ENCODE measurements at places on chromosomes 6 and 20.
A peak's percentile ranks its signal among the peaks of the same experiment; 100 is the strongest.

DNA sequence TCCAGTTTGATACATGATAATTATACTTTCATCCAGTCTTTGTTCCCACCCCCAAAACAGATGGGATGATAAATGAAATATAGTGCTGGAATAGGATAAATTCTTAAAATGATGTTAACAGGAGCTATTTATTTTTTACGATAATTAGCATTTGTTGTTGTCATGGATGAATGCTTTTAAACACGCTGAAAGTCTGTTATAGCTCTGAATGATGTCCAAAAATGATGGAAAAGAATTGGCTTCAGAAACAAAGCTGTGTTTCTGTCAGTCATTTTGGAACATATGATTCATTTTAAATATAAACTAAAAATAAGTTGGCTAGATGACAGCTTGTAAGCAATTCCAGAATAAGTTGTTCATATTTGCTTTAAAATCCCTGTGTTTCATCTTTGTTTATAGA, 237.4 kb downstream of the GRIK2 start:
- no peak for DNase-seq

DNA sequence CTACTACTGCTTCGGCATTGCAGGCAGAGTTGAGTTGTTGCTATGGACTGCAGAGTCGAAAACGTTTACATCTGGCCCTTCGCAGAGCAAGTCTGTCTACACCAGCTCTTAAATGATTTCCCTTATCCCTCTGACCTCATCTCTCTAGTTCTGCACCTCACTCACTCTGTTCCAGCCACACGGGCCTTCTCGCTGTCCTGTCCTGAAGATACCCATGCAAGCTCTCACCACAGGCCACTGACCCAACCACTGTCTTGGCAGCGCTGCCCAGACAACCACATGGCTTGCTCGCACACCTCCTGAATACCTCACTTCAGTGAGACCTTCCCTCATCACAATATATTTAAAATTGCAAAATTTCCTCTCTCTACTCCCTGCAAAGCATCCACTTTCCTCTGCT, 31.4 kb downstream of the B4GALT5 start:
- DNase-seq: no peak

DNA sequence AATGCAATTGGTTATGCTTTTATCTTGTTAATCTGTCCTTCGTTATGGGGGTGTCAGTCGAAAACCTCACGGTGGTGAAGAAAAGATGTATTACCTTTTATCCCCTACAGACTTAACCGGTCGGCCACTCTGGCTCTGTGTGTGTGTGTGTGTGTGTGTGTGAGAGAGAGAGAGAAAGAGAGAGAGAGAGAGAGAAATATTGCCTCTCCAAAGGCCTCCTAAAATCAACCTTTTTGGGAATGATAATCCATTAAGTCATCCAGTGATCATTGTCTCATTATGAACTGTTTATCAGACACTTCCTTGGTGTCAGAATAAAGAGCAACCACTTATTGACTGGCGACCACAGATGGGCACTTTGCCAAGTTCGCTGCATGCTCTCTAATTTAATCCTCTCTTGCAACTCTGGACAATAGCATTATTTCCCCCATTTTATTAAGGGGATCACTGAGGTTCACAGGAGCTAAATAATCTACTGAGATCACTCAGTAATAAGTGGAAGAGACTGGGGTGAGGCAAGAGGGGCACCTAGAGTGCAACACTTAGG, 30.7 kb downstream of the SLC35D3 start:
- DNase-seq: no peak

DNA sequence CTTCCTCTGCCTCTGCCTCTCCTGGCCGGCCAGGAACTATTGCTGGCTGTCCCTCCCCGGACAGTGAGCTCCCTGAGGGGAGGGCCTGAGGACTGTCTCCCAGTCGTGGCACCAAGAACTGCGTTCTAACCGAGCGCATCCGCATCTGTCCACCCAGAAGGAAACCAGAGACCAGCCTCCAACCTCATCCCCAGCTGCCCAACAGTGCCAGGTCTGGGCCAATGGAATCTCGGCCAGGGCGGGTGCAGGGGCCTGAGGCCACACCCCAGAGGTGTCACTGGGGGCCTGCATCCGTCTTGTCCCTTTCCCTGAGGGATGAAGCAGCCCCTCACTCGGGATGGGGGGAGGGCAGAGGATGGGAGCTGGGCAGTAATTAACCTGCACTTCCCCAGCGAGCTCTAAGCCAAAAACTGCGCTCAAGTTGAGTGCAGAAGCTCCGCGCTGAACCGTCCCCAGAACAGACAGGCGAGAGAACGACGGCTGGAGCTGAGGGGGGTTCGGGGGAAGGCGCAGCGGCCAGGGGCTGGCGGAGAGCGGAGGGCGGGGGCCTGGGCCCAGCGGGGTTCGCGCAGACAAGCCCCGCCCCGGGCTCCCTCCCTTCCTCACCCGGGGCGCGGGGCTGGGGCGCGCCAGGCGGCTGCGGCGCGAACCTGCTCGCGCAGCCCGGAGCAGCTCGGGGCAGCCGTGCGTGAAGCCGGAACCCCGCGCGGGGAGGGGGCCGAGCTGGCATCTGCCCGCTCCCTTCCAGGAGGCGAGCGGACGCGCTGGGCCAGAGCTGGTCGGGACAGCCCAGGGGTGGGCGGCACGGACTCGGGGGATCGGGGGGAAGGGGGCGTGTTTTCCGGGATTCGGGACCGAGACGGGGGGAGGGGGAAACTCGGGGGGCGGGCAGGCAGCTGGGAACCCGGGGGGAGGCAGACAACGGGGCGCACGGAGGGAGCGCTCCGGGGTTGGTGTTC, 1.4 kb downstream of the TFEB start:
- peak; percentile 95 for DNase-seq

DNA sequence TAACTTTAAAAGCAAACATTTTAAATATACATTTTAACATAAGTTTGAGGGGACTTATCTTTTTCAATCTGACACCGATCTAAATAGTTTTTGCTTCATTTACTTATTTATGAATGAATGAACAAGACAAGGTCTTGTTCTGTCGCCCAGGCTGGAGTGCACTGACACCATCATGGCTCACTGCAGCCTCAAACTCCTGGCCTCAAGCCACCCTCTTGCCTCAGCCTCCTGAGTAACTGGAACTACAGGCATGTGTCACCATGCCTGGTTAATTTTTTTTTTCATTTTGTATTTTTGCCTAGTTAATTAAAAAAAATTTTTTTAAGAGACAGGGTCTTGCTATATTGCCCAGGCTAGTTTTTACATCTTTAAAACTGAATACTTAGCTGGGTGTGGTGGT, 25.4 kb downstream of the FBXO9 start:
- no peak for DNase-seq

- DNase-seq: no peak
Observed at GRCh38 chr6:116158641-116159040, 32.7 kb upstream of the COL10A1 start.

DNA sequence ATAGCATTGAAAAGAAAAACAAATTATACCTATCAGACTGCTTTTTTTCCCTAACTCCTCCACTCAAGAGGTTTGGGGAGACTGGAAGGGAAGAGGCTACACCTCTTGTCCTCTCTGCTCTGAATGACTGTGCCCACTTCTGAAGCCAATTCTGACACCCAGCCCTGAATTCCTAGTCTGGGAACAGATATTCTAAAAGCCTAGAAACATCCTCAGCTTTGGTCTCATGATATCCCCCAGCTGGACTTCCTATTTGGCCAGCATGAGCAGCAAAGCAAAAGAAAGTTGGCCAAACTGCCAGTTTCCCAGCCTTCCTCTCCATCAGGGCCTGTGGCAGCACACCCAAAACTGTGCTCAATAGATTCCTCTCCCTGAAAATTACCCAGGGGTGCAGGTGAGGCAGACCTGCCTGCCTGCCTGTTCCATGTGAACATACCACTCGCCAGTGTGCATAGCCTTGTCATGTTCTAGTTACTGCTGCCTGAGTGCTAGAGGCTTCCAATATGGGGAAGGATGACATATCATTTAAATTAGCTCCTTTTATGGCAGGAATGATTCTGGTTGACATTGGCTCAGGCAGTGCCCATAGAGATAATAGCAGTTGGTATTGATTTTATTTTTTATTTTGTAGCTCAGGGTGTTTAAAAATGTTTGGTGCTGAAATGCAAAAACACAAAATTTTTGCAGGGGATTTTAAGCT, 152.1 kb upstream of the RIN2 start:
- no peak for DNase-seq

DNA sequence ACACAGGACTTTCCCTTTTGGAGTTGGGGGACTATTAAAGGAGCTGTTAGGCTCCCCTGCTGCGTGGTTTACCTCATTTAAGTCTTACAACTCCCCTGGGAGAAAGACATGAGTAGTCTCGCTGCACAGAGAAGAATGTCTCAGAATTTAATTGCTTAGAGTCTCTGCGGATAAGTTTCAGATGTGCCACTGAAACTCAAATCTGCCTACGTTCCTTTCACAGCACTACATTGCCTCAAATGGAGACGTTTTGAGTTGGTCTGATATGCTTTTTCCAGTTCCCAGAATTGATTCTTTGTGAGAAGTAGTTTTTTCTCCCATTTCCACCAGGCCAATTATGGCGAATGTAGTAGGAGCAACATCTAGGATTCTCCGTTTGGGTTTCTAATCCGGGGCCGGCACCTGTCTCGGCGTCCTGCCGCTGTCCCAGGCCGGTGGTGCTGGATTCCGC, 532 bp upstream of the SLC35F1 start:
- no peak for DNase-seq

GRCh38 chr20:37296371-37296770, 6.9 kb downstream of the MANBAL start:
- no peak for DNase-seq

GRCh38 chr6:122077603-122078002, 321.8 kb upstream of the HSF2 start:
- DNase-seq: no peak

GRCh38 chr6:37077905-37078296, 72.4 kb downstream of the FGD2 start:
- DNase-seq: peak; percentile 14

DNA sequence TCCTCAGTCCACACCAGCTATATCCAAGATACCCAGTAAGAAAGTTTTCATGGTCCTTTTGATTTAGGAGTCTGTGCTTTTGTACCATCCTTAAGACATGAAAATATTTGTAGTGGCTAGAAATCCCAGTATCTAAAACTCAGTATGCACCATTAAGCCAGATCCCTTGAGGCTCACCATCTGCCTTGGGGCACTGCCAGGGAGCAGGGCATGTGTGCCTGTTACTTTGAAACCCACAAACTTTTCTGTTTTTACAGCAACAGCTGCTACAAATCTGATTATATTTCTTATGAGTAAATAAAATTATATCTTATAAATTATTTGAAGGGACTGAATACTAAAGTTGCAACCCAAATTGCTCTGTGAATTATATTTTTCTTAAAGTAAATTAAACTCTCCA, 290.5 kb upstream of the MANEA start:
- no peak for DNase-seq
